ENCODE measurements at places on chromosomes 2 and 18.

GRCh38 chr2:39094717-39095363, 26.0 kb downstream of the SOS1 start:
- no peak for DNase-seq

DNA sequence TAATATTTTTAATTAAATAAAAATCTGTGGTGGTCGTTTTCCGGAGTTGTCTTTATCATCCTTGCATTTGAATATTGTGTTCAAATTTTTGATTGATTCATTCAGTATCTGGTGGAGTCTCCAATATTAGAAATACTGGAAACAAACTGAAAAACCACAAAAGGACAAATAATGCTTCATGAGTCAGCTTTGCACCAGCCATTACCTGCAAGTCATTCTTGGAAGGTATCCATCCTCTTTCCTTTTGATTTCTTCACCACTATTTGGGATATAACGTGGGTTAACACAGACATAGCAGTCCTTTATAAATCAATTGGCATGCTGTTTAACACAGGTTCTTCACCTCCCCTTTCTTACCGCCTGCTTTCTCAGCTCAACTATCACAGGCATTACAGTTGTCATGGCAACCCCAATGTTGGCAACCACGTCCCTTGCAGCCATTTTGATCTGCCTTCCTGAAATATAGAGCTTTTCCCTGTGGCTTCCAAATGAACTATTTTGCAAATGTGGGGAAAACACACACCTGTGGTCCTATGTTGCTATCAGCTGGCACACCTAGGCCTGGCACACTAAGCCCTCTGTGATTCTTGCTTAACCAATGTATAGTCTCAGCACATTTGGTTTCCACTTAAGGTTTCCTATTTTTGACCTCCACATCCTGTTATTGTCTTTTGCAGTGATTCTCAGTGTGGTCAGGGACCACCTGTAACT, 6.5 kb downstream of the CTLA4 start:
- DNase-seq, result no peak

DNA sequence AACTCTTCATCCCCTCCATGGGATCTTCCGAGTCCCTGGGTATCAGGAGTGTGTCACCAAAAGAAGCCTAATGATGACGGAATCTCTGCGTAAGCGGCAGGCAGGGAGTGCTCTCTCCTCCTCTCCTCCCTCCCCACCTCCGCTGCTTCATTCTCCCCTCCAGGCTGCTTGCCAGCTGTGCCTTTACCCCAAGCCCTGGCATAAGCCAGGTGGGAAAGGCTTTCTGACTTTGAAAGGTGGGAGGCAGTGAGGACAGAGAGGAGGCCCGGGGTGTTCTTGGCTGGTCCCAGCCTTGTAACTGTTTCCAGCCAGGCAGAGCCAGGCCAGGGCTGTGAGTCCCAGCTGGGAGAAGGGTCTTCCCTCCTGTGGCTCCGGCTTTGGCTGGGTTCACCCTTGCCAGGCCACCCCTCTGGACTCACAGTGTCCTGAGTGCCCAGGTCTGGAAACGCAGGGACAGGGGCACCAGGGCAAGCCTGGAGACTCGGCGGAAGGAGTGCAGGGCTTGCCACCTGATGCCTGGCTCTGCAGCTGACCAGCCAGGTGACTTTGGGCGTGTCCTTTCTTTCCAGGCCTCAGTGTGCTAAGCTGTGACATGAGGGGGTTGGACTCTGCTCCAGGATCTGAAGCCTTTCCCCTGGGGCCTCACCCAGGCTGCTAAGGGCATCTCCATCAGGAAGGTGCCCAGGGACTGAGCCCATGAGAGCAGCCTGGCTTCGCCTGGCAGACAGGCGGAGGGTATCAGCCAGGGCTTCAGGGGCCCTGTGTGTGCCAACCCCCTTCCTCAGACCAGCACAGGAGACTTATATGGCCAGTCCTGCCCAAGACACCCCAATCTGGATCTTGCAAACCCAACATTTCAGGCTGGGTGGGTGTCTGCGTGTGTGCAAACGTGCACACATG, 32.7 kb upstream of the HPCAL1 start:
- DNase-seq, result no peak

- no peak for DNase-seq
Observed at GRCh38 chr2:122960759-122961641, 1064.1 kb upstream of the CNTNAP5 start.

- no peak for DNase-seq
Observed at GRCh38 chr2:149904352-149905175, 317.0 kb upstream of the MMADHC start.

GRCh38 chr2:124025891-124026434, 876 bp downstream of the CNTNAP5 start:
- no peak for DNase-seq

DNA sequence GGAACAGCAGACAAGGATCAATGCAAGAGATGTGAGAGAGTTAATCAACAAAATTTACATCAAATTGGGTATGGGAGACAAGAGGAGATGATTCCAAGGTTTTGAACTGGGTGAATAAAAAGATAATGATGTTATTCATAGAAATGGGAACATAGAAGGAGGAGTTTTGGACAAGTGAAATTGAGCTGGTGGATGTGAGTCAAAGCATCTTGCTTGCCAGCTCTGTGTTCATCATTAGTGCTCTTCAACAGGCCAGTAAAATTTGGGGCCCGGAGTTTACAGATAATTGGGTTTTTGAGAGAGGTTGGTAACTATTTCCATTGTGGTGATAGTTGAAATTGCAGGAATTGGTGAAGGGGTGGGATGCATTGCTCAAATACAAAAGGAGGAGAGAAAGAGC, 69.9 kb upstream of the CAVIN2 start:
- DNase-seq, result no peak

DNA sequence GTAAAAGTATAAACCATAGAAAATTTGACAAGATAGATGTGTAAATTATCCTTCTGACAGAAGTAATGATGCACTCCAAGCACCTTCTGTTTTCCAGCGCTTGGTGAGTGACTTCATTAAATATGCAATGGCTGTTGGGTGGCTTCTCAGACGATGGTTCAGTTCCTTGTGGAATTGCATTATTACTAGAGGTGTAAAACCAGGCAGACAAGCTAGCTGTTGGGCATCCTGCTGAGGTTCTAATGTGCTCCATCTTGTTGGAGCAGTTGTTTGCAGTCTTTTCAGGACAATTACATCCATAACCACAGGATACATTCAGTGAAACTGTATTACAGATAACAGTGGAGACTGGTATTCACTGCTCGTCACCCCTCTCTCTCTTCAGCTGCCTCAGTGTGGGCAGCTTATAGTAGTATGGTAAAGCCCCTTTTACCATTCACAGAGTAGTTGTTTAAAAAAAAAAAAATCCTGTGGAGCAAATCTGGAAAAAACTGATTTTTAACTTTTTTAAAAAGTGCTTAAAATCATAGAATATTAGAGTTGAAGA, 143.5 kb downstream of the AGPS start:
- DNase-seq, result no peak

DNA sequence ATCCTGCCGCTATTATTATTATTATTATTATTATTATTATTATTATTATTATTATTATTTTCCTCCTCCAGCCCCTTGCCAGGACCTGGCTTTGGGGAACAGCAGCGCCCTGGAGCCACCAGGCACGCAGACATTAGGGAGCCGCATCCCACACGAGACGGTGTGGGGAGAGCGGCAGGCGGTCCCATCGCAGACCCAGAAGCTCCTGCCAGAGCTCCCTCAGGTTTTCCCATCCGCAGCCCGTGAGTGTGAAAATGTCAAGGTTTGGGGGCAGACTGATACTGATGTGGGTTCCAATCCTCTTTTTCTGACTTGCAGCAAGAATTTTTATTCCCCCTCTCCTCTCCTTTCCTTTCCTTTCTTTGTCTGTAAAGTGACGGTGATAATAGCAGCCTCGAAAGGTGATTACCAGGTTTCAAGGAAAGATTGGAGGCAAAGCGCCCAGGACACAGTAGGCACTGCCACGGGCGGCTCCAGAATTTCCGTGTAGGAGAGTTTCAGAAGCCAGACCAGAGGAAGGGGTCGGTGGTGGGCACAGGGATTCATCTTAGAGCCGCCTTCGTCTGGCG, 816 bp downstream of the SCTR start:
- no peak for DNase-seq

- DNase-seq, result no peak
Observed at GRCh38 chr2:176677746-176678265, 408.6 kb downstream of the MTX2 start.

GRCh38 chr2:12856934-12857601, 140.3 kb downstream of the TRIB2 start:
- no peak for DNase-seq

All from stimulated activated CD4-positive, alpha-beta T cell treated with anti-CD3 and anti-CD28 coated beads, Interleukin-15, amount 100 ng/mL, for 48 hours (primary cell).